ENCODE measurements at places on chromosomes 1 and 21.

GRCh38 chr1:91850708-91851107, 35.2 kb downstream of the TGFBR3 start:
- no peak for DNase-seq

DNA sequence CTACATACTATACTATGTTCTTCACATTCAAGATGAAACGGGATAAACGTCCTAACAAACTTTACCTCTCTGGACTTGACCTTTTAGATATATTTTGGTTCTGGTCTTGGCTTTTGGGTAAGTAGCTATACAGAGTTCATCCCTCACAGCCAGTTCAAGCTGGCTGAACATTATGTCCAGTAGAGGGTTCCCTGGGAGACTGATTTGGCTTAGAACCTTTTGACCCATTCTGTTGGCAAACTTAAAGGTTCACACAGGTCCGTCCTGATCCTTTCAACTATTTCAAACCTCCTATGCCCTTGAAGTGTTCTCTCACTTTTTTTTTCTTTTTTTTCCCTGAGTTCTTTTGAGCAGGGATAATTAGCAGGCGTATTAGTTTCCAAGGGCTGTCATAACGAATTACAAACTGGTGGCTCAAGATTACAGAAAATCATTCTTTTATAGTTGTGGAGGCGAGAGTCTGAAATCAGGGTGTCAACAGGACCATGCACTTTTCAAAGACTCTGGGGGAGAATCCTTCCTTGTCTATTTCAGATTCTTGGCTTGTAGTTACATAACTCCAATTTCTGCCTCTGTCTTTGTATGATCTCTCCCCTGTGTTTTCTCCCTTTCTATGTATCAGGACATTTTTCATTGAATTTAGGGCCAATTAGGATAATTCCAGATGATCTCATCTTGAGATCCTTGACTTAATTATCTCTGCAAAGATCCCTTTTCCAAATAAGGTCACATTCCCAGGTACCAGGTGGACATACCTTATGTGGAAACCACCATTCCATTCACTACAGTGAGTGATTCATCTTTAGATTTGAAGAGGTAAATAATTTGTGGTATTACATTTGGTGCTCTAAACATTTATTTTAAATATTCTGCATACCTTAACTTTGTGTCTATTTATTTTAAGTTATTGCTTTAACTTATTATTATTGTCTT, 257.4 kb upstream of the USP25 start:
- DNase-seq: no peak

- DNase-seq: no peak
Measured at GRCh38 chr1:6041432-6042062, 4.1 kb upstream of the KCNAB2 start.

- no peak for DNase-seq
Measured at GRCh38 chr1:214067853-214068703, 80.3 kb downstream of the PROX1 start.

DNA sequence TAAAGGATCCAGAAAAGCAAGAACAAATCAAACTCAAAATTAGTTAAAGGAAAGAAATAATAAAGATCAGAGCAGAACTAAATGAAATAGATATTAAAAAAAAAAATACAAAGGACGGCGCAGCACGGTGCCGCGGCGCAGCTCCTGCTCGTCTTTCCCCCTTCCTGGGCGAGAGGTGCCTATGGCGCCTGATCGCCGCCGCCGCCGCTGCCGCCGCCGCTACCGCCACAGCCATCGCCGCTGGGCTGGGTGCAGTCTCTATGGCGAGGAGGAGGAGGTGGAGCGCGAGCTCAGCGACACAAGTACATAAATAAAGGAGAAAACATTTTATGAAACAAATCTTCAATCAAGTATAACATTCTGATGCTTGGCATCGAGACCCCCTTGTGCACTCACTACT, 77.6 kb upstream of the VANGL1 start:
- no peak for DNase-seq

GRCh38 chr1:109379422-109379821, 18.3 kb downstream of the SORT1 start:
- DNase-seq: no peak

GRCh38 chr21:43772425-43772821, 3.7 kb downstream of the CSTB start:
- DNase-seq: no peak

- DNase-seq: no peak
Measured at GRCh38 chr21:33375101-33375644, 28.0 kb upstream of the IFNGR2 start.

GRCh38 chr1:175976865-175977642, 230.0 kb downstream of the COP1 start:
- DNase-seq: no peak

DNA sequence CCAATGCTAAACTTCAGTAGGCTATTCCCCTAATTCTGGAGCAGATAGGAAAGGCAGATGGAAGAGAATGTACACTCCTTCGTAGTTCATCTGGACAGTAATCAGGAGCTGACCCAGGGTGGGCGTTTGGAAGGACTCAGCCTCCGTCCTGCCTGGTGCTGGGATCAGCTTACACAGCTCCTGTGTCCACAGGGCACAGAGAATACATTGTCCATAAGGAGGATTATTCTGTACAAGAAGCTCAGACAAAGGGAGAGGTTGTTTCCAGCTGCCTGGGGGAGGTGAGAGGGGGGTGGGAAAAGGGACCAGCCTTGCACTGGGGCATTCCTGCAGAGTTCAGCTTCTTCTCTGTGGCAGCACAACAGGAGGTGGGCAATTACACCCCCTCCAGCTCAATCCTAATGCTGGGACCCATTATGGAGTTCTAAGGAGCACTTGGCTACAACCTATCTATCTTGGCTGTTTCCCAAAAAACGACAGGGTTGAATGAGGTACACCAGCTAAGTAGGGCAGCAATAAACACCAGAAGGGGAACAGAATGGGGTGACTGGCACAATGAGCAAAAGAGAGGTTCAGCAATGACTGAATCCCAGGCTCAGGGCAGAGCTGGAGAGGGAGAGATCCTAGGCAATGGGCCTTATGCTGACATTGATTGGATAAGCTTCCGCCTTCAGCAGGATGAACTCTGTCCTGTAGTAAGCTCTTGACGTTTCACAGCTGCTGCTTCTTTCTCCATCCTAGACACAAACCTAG, 7.4 kb downstream of the MED8 start:
- DNase-seq: no peak

- no peak for DNase-seq
Measured at GRCh38 chr1:168442931-168443330, 100.9 kb downstream of the XCL2 start.

GRCh38 chr1:11610629-11611180, 43.5 kb downstream of the FBXO2 start:
- no peak for DNase-seq

- DNase-seq: no peak
Measured at GRCh38 chr1:1111516-1112236, 4.2 kb downstream of the C1orf159 start.

GRCh38 chr1:165063181-165063965, 293.1 kb downstream of the LMX1A start:
- no peak for DNase-seq

DNA sequence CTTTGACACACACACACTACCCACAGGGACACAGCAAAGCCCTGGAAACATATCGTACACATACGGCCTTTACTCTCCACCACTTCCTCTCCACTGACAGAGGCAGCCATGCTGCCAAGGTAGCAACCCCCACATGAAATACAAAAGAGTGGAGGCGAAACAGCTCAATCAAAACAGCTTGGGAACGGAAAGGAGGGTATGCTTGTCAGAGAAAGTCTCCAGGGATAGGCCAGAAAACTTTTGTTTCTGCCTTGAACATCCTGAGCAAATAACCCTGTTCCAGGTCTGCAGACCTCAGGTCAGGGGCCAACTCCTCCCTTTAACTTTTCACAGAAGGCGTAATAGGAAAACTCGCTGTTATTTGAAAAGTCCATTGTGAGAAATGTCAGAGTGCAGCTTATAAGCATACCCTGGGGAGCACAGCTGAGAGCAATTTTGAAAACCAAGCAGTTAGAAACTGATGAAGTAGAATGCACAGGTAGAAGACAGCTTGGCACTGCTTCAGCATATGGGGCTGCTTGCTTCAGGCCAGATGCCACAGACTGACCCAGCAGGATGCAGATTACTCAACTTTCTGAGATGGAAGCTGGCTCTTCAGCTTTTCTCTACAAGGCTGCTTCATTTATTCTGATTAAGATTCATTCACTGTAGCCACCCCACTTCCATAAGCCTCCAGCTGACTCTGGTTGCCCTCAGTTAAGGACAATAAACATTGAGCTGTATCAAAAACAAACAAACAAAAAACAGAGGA, 18.0 kb downstream of the KIAA0319L start:
- no peak for DNase-seq

GRCh38 chr1:87305151-87305550, 23.5 kb upstream of the LMO4 start:
- no peak for DNase-seq

Measured in NCI-H2081 (cell line).